ENCODE measurements at places on chromosomes 2 and 18. TPM values are rescaled to one million over a fixed set of nuclear protein-coding genes. Genes with fewer than 3 reads are reported as not detected.

GRCh38 chr2:15539999-15540398, 21.1 kb downstream of the NBAS start:
- no peaks in the 10 kb centered on the region for H3K4me1 ChIP-seq
- DNase-seq: no peak
- H3K27me3 ChIP-seq: no peaks in the 10 kb centered on the region
- H3K4me3 ChIP-seq: no peak overlapping the region
- H3K27ac ChIP-seq: no peak overlapping the region

- H3K4me3 ChIP-seq: no peak overlapping the region
- H3K4me1 ChIP-seq: no peaks in the 10 kb centered on the region
- H3K27ac ChIP-seq: no peak overlapping the region
Observed at GRCh38 chr2:77005522-77005921, 516.7 kb downstream of the LRRTM4 start.

GRCh38 chr2:41941831-41942230, 106.0 kb upstream of the PKDCC start:
- H3K27me3 ChIP-seq: no peaks in the 10 kb centered on the region
- H3K27ac ChIP-seq: peak overlapping the region; percentile 60
- H3K36me3 ChIP-seq: no peaks in the 10 kb centered on the region

DNA sequence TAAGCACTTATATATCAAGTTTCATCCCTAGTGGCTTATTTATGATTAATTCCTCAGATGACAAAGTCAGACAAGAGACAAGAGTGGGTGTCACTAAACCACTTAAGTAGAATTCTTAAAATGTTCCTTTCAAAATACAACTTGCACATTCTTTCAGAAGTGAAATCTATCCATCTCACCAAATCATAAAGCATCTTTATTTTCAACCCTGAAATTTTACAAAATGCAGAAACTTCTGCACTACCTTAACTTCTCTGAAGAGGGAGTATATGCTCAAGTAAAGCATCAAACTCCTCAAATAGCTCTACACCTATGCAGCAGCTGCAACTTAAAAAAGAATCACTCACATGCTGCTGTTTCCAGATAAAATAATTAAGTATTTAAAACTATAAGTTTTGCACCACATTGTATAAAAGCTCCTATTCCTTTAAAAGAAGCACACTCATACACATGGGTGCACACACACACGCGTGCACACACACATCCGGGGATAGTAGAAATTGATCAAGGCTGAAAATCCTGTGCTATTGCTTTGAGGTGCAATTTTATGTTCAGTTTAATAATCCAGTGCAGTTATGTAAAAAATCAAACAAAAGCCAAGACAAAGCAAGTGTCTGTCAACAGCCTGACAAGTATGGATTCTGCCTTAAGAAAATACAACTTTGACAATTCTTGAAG, 244.5 kb downstream of the TCF4 start:
- no peak overlapping the region for H3K27ac ChIP-seq
- no peak overlapping the region for H3K4me3 ChIP-seq
- peaks cover 4% of the 10 kb centered on the region for H3K36me3 ChIP-seq

CIB4 gene
- total RNA-seq: not detected

DLX2 gene
- 0.04 TPM for total RNA-seq

LIMS2 gene
- total RNA-seq: 7.7 TPM

GRCh38 chr18:78429127-78430108, 550.2 kb upstream of the SALL3 start:
- H3K27me3 ChIP-seq: peaks cover 11% of the 10 kb centered on the region
- no peak overlapping the region for H3K27ac ChIP-seq
- DNase-seq: no peak
- no peak overlapping the region for H3K4me3 ChIP-seq
- no peaks in the 10 kb centered on the region for H3K36me3 ChIP-seq

DNA sequence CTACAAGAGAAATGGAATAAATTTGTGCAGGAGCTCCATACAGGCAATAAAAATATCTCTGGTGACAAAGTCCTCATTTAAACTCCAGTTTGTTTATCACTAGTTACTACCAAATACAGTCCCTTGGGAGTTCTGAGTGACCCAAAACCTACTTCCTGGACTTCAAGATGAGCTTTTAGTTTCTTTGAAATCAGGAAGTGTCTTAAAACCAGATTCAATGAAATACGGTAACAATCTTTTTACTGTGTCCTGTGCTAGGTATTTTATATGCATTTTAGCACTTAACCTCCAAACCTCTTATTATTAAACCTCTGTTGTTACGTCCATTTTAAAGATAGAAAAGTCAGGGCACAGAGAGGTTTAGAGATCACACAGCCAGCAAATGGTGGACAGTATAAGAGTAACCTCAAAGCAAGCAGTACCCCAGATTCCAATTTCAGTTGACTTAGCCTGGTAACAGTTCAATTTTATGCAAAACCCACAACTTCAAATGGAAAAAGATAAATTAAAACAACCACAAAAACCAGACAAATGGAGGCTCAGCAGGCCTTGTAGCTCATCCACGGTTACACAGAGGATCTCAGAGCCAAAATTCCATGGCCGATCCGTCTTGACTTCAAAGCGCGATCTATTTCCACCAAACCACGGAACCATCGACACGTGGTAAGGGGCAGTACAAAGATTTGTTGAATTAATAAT, 1.3 kb upstream of the KCMF1 start:
- no peaks in the 10 kb centered on the region for H3K27me3 ChIP-seq
- H3K4me3 ChIP-seq: peak overlapping the region; percentile 93
- peaks cover 14% of the 10 kb centered on the region for H3K36me3 ChIP-seq
- H3K4me1 ChIP-seq: peaks cover 10% of the 10 kb centered on the region
- DNase-seq: peak; percentile 65

- H3K4me1 ChIP-seq: no peaks in the 10 kb centered on the region
- DNase-seq: peak; percentile 19
- no peaks in the 10 kb centered on the region for H3K27me3 ChIP-seq
- H3K4me3 ChIP-seq: no peak overlapping the region
Observed at GRCh38 chr18:22223254-22223964, 54.0 kb downstream of the GATA6 start.

GRCh38 chr2:18267501-18267900, 293.0 kb downstream of the RDH14 start:
- no peak overlapping the region for H3K27ac ChIP-seq
- no peaks in the 10 kb centered on the region for H3K4me1 ChIP-seq
- no peaks in the 10 kb centered on the region for H3K36me3 ChIP-seq
- H3K4me3 ChIP-seq: no peak overlapping the region
- no peaks in the 10 kb centered on the region for H3K27me3 ChIP-seq

DNA sequence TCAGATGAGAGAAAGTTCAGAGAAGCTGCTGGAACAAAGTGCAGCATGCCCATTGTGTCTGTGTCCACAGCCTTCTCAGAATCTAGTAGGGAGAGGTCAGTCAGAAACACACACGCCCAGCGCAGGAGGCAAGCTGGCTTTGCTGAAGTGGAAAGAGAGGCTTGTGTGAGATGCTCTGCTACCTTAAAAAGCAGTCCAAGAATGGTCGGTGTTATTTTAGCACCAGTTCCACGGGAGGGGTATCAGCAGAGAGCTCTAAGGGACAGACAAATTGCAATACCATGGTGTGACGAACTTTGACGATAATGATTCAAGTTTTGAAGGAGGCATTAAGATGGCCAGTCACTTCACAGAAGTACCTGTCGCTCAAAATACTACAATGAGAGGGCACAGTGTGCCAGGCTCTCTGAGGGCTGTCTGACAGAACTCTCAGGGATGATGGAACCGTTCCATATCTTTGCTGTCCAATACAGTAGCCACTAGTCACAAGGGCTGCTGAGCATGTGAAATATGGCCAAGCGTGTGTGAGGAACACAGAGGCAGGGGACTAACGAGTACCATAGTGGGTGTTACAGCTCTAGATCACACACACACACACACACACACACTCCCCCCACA, 237.5 kb upstream of the TMEM200C start:
- DNase-seq: no peak
- no peaks in the 10 kb centered on the region for H3K36me3 ChIP-seq
- no peaks in the 10 kb centered on the region for H3K4me1 ChIP-seq
- no peaks in the 10 kb centered on the region for H3K27me3 ChIP-seq
- no peak overlapping the region for H3K4me3 ChIP-seq
- no peak overlapping the region for H3K27ac ChIP-seq

GRCh38 chr2:171087547-171087946, 73.1 kb downstream of the TLK1 start:
- no peak overlapping the region for H3K4me3 ChIP-seq
- no peaks in the 10 kb centered on the region for H3K27me3 ChIP-seq
- peak; percentile 6 for DNase-seq

LRP1B gene
- total RNA-seq: 0.84 TPM

GRCh38 chr18:5868218-5868854, 27.0 kb downstream of the TMEM200C start:
- H3K4me3 ChIP-seq: no peak overlapping the region
- no peaks in the 10 kb centered on the region for H3K27me3 ChIP-seq
- H3K4me1 ChIP-seq: no peaks in the 10 kb centered on the region
- no peak overlapping the region for H3K27ac ChIP-seq
- no peaks in the 10 kb centered on the region for H3K36me3 ChIP-seq

- no peaks in the 10 kb centered on the region for H3K27me3 ChIP-seq
- no peak overlapping the region for H3K4me3 ChIP-seq
- no peaks in the 10 kb centered on the region for H3K36me3 ChIP-seq
- H3K27ac ChIP-seq: peak overlapping the region; percentile 5
- peaks cover 34% of the 10 kb centered on the region for H3K4me1 ChIP-seq
Observed at GRCh38 chr2:47193607-47194006, 38.5 kb upstream of the STPG4 start.

- no peaks in the 10 kb centered on the region for H3K27me3 ChIP-seq
- no peak overlapping the region for H3K27ac ChIP-seq
- peaks cover 2% of the 10 kb centered on the region for H3K4me1 ChIP-seq
- no peak for DNase-seq
Observed at GRCh38 chr2:111029181-111029927, 91.4 kb upstream of the BCL2L11 start.

OTOS gene
- not detected for total RNA-seq

AOX1 gene
- 1.9 TPM for total RNA-seq

C18orf54 gene
- total RNA-seq: 4.4 TPM

DNA sequence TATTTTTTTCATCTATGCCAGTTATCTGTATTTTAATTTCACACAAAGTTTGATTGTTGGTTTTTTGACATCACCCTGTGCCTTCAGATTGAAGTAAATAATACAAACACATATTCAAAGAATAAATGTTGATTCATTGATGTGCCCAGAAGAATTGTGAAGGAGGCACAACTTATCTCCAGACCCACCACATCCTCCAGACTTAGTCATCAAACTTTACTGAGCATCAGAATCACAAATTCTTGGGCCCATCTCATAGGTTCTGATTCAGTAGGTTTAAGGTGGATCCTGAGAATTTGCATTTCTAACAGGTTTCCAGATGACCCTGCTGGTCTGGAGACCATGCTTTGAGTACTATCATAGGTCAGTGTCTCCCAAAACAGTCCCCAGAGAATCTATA, 82.8 kb upstream of the PIK3C3 start:
- no peaks in the 10 kb centered on the region for H3K27me3 ChIP-seq
- DNase-seq: no peak
- H3K36me3 ChIP-seq: no peaks in the 10 kb centered on the region

KLHL14 gene
- total RNA-seq: 0.49 TPM

SCN7A gene
- total RNA-seq: 57.8 TPM

CYP26B1 gene
- total RNA-seq: 11.7 TPM

ACVR1C gene
- 0.09 TPM for total RNA-seq

CYP1B1 gene
- total RNA-seq: 2.7 TPM

- H3K27me3 ChIP-seq: no peaks in the 10 kb centered on the region
- no peaks in the 10 kb centered on the region for H3K36me3 ChIP-seq
- H3K27ac ChIP-seq: no peak overlapping the region
Observed at GRCh38 chr18:9779630-9780029, 71.5 kb downstream of the RAB31 start.

POTEF gene
- total RNA-seq: not detected

DNA sequence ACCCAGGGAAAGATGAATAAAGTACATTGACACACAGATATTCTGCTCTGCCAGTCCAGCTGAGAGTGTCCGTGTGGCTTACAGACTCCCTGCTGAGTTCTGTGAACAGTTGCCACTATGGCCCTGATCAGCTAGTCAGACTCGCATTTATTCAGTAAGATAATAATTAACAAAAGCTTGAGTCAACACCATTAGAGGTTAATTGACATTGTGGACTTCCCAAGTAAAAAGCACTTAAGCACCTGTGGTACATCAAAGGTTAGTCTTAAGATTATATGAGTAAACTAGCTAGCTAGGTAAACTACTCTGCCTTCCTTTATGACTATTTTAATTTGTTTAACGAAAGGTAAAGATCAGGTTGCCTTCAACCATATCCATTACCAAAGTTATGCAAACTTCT, 33.7 kb downstream of the ANKRD30B start:
- no peak overlapping the region for H3K4me3 ChIP-seq
- H3K36me3 ChIP-seq: no peaks in the 10 kb centered on the region
- H3K27ac ChIP-seq: no peak overlapping the region
- no peak for DNase-seq

PSD4 gene
- total RNA-seq: 1.6 TPM

DNA sequence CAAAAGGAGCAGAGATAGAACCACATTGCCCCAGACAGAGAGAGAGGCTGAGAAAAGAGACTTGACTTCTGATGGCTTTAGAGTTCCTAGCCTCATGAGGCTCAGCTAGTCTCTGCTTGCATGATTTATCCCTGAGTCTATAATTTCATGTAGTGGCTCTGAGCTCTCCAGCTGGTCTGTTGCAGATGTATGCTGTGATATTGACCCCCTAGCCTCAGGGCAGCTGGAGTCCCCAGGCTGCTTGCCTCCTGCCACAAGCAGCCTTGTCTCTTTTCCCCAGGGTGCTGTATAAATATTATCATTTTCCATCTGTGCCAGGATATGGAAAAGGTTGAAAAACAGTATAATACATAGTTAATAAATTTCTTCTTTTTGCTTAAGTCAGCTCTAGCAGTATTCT, 467.6 kb upstream of the CWC22 start:
- DNase-seq: peak; percentile 67
- no peak overlapping the region for H3K27ac ChIP-seq
- H3K27me3 ChIP-seq: no peaks in the 10 kb centered on the region
- no peaks in the 10 kb centered on the region for H3K36me3 ChIP-seq
- no peak overlapping the region for H3K4me3 ChIP-seq
- no peaks in the 10 kb centered on the region for H3K4me1 ChIP-seq

LIMS4 gene
- 3.8 TPM for total RNA-seq

DNA sequence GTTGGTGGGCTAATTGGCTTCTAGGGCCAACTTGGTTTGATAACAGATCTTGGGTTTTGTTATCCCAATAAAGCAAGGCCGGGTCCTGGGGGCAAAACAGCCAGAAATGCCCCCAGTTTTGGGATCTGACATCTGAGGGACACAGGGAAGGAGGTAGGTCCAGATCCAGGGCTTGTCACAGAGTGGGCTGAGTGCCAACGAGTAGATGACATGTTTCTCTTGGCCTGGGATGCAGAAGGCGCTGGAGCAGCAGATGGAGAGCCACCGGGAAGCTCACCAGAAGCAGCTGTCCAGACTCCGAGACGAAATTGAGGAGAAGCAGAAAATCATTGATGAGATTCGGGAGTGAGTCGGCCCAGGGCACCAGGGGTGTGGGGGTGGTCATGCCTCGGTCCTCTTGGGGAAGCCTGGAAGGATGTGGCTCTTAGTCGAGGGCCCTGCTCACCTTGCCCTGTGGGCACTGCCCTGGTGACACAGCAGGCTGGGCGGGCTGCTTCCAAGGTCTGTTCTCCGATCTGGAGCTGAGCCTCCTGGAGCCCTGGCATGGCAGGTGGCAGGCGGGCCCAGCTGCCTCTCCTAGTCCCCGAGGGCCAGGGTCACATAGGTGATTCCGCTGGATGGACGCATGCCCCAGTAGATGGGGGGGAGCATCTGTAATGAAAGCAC, 40.2 kb upstream of the LYPD6B start:
- peaks cover 9% of the 10 kb centered on the region for H3K4me1 ChIP-seq
- H3K4me3 ChIP-seq: no peak overlapping the region
- H3K27me3 ChIP-seq: peaks cover 10% of the 10 kb centered on the region
- H3K27ac ChIP-seq: no peak overlapping the region
